Fibroblast of lung (primary cell): ENCODE measurements at places on chromosomes 5 and 9.

GRCh38 chr9:81823672-81824554, 104.3 kb upstream of the SPATA31D4 start:
- H3K36me3 ChIP-seq = no peaks in the 10 kb centered on the region
- no peak overlapping the region for H3K27ac ChIP-seq
- no peak for DNase-seq
- no peak overlapping the region for H3K4me3 ChIP-seq
- peaks cover 6% of the 10 kb centered on the region for H3K4me1 ChIP-seq
- H3K27me3 ChIP-seq = no peaks in the 10 kb centered on the region

DNA sequence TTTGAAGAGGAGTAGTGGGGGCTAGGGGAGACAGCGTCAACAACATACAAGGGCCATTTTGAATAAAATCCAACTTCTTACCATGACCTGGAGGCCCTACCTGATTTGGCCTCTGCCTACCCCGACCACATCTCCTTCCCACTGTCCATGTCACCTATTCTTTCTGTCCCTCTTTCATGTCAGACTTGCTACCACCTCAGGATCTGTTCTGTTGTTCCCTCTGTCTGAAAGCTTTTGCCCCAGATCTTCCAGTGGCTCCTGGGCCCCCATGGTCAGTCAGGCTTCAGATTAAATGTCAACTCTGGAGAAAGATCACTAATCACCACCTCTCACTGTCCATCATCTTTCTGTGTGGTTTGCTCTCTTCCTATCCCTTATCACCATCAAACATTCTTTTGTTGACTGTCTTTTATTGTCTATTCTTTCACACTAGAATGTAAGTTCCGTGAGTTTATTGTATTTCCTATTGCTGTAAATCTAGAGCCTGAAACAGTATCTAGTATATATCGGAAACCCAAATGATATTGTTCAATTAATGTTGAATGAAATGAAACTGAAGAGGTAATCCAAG, 31.2 kb upstream of the APC start:
- no peaks in the 10 kb centered on the region for H3K36me3 ChIP-seq
- H3K27me3 ChIP-seq = no peaks in the 10 kb centered on the region
- H3K4me1 ChIP-seq = peaks cover 3% of the 10 kb centered on the region
- no peak overlapping the region for H3K27ac ChIP-seq

DNA sequence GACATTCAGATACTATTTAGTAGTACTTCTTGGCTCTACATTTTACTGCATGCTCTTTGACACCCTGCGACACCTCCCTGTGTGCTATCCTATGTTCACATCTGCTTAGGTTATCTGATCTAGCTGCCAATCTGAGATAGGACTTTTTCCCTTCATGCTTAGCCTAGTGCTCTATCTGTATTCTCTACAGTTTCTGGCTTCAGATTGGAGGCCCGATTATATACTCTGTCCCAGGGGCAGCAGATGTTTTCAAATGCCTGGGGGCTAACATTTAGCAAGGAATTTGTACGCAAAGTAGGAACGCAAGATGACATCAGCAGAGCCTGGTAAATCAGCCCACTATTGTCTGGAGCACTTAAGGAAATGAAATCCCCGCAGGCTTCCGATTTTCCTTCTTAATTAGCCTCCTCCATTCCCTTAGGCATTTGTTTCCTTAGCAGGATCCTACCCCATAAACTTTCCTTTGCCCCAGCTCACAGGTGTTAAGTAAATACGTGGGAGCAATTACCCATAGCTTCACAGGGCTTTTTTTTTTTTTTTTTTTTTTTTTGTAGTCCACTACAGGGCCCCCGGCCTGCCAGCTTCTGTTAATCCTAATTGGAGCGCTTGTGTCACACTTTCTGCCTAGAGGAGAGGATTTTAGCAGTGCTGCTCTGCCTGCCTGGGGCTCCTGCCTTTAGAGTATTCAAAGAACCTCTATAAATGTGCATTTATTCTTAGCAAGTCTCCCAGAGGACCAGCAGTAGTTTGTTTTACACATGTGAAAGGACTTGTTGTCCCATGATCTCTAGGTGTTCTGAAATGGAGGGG, 61.1 kb upstream of the LPAR1 start:
- H3K4me1 ChIP-seq = peaks cover 4% of the 10 kb centered on the region
- no peak for DNase-seq
- H3K27me3 ChIP-seq = no peaks in the 10 kb centered on the region
- no peak overlapping the region for H3K4me3 ChIP-seq

GRCh38 chr9:114149765-114150340, 5.5 kb upstream of the COL27A1 start:
- no peak overlapping the region for H3K27ac ChIP-seq
- peaks cover 7% of the 10 kb centered on the region for H3K4me1 ChIP-seq

DNA sequence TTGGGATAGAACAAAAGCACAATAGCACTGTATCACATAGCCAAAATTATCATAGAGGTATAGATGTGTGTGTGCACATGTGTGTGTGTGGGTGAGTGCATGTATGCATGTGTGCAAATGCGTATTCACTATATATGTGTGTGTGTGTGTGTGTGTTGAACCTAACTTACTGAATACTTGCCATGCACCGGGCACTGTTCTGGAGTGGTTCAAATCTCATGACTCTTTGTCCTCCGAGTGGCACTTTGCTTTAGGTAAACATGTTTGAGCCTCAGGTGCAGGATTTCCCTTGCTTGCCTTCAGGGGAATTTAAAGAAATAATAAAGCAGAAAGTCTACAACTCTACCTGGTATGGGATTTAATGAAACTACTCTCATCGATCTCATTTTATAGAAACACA, 183.5 kb upstream of the GDNF start:
- H3K36me3 ChIP-seq = no peaks in the 10 kb centered on the region
- no peak overlapping the region for H3K4me3 ChIP-seq
- no peak overlapping the region for H3K27ac ChIP-seq
- H3K27me3 ChIP-seq = peaks cover 3% of the 10 kb centered on the region

DNA sequence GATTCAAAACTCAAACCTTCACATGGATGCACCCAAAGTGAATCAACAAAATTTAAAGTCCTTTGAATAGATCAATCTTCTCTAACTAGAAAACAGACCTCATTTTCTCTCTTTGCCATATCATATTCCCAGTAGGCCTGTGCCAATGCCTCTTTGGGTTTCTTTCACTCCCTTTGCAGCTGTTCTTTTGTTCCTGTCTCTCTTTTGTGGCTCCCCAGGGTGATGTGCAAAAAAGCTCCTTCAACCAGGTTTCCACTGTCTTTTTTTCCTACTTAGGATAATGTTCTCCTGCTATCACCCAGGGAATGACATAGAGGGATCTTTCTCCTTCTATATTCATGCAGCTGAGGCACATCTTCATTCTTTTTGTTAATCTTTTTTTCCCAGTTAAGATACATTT, 54.6 kb downstream of the MARCHF3 start:
- no peaks in the 10 kb centered on the region for H3K36me3 ChIP-seq
- peaks cover 6% of the 10 kb centered on the region for H3K4me1 ChIP-seq
- H3K4me3 ChIP-seq = no peak overlapping the region
- H3K27me3 ChIP-seq = no peaks in the 10 kb centered on the region
- no peak overlapping the region for H3K27ac ChIP-seq

GRCh38 chr9:133600739-133601138, 8.4 kb downstream of the FAM163B start:
- H3K27ac ChIP-seq = no peak overlapping the region
- H3K27me3 ChIP-seq = no peaks in the 10 kb centered on the region
- H3K36me3 ChIP-seq = no peaks in the 10 kb centered on the region
- H3K4me3 ChIP-seq = no peak overlapping the region

DNA sequence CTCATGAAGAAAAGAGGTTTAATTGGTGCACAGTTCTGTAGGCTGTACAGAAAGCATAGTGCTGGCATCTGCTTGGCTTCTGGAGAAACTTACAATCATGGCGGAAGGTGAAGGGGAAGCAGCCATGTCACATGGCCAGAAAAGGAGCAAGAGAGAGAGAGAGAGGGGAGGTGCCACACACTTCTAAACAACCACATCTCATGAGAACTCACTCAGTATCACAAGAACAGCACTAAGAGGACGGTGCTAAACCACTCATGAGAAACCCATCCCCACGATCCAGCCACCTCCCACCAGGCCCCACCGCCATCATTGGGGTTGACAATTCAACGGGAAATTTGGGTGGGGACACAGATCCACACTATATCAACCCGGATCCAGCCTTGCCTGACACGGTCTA, 28.8 kb upstream of the IER5L start:
- no peak for DNase-seq
- H3K4me3 ChIP-seq = no peak overlapping the region

- H3K4me3 ChIP-seq = no peak overlapping the region
- no peak overlapping the region for H3K27ac ChIP-seq
- no peaks in the 10 kb centered on the region for H3K27me3 ChIP-seq
- H3K36me3 ChIP-seq = peaks cover 2% of the 10 kb centered on the region
- no peak for DNase-seq
Measured at GRCh38 chr5:179119415-179120170, 59.4 kb downstream of the ZNF354C start.

- H3K4me1 ChIP-seq = no peaks in the 10 kb centered on the region
- H3K4me3 ChIP-seq = no peak overlapping the region
- no peaks in the 10 kb centered on the region for H3K36me3 ChIP-seq
- H3K27ac ChIP-seq = no peak overlapping the region
- no peaks in the 10 kb centered on the region for H3K27me3 ChIP-seq
Measured at GRCh38 chr5:159668556-159668955, 247.7 kb upstream of the ADRA1B start.

GRCh38 chr9:117936185-117937130, 232.3 kb downstream of the TLR4 start:
- no peaks in the 10 kb centered on the region for H3K27me3 ChIP-seq
- no peak for DNase-seq
- H3K27ac ChIP-seq = no peak overlapping the region
- no peaks in the 10 kb centered on the region for H3K4me1 ChIP-seq
- no peak overlapping the region for H3K4me3 ChIP-seq

DNA sequence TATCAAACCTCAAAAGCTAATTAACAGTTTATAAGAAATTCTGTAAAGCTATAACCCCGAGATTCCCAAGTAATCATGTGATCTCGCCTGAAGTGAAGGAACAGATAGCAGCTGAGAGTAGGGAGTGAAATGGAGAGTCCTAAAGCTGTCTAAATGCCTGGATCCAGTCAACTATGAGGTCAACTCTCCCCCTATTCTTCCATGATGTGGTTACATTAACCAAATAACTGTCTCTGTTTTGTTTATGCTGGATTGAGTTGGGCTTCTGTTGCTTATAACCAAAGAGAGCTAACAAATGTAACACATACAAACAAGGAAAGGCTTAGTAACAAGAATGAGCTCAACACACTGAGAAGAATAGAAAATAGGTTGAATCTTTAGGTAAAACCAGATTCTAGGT, 41.6 kb downstream of the GKAP1 start:
- H3K27me3 ChIP-seq = no peaks in the 10 kb centered on the region
- H3K4me3 ChIP-seq = no peak overlapping the region
- H3K27ac ChIP-seq = no peak overlapping the region
- no peaks in the 10 kb centered on the region for H3K36me3 ChIP-seq

DNA sequence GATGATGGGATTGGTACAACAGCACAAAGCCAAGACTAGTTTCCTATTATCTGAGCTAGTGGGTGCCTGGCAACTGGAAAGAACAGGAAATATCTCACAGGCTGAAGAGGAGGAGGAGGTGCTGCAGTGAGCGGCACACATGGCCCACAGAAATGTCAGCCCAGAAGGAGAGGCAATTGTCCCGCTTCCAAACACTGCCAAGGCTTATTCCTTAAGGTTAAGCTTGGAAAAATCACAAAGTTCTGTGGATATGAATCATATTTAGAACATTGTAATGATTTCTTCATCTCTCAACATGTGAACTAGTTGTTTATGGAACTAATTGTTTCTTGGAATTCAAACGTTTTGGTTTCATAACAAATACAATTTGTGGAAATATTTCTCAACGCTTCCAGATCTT, 1019.5 kb upstream of the SEMA6A start:
- H3K4me3 ChIP-seq = no peak overlapping the region
- H3K27me3 ChIP-seq = no peaks in the 10 kb centered on the region
- no peaks in the 10 kb centered on the region for H3K4me1 ChIP-seq
- no peaks in the 10 kb centered on the region for H3K36me3 ChIP-seq

DNA sequence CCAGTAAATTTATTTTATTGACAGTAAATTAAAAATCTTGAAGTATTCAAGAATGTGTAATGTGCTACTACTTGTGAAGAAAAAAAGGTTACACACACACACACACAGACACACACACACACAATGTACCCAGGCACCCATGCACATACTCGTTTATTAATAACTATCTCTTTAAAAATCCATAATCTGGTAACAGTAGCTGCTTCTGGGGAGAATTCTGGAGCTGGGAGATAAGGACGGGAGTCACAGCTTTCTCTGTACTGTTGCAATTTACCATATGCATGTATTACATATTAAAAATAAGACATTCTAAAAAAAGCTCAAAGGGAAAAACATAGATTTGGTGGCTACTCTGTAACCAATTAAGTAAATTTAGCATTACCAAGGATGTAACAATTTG, 7.9 kb upstream of the C1QTNF2 start:
- H3K4me3 ChIP-seq = no peak overlapping the region
- H3K4me1 ChIP-seq = no peaks in the 10 kb centered on the region
- DNase-seq = no peak
- H3K27me3 ChIP-seq = no peaks in the 10 kb centered on the region
- no peak overlapping the region for H3K27ac ChIP-seq

GRCh38 chr5:142918959-142919635, 148.9 kb downstream of the ARHGAP26 start:
- H3K4me1 ChIP-seq = peaks cover 4% of the 10 kb centered on the region
- H3K27me3 ChIP-seq = no peaks in the 10 kb centered on the region
- H3K27ac ChIP-seq = no peak overlapping the region
- no peak overlapping the region for H3K4me3 ChIP-seq
- no peaks in the 10 kb centered on the region for H3K36me3 ChIP-seq
- no peak for DNase-seq

- no peak overlapping the region for H3K27ac ChIP-seq
- H3K4me3 ChIP-seq = no peak overlapping the region
- H3K36me3 ChIP-seq = no peaks in the 10 kb centered on the region
- H3K27me3 ChIP-seq = no peaks in the 10 kb centered on the region
- no peaks in the 10 kb centered on the region for H3K4me1 ChIP-seq
Measured at GRCh38 chr5:54103871-54104270, 206.5 kb downstream of the ARL15 start.

- no peak overlapping the region for H3K27ac ChIP-seq
- no peaks in the 10 kb centered on the region for H3K27me3 ChIP-seq
- no peak overlapping the region for H3K4me3 ChIP-seq
- H3K4me1 ChIP-seq = no peaks in the 10 kb centered on the region
Measured at GRCh38 chr9:130606887-130607600, 27.7 kb downstream of the FUBP3 start.

- H3K27me3 ChIP-seq = no peaks in the 10 kb centered on the region
- H3K36me3 ChIP-seq = peaks cover 1% of the 10 kb centered on the region
- H3K4me3 ChIP-seq = peak overlapping the region; percentile 40
- peak; percentile 93 for DNase-seq
- peaks cover 28% of the 10 kb centered on the region for H3K4me1 ChIP-seq
- H3K27ac ChIP-seq = peak overlapping the region; percentile 89
Measured at GRCh38 chr5:10724781-10725507, 36.1 kb downstream of the DAP start.

GRCh38 chr5:139670369-139671095, 22.4 kb downstream of the CXXC5 start:
- H3K4me1 ChIP-seq = peaks cover 17% of the 10 kb centered on the region
- H3K4me3 ChIP-seq = no peak overlapping the region
- no peak overlapping the region for H3K27ac ChIP-seq
- H3K36me3 ChIP-seq = no peaks in the 10 kb centered on the region
- no peaks in the 10 kb centered on the region for H3K27me3 ChIP-seq

- no peaks in the 10 kb centered on the region for H3K4me1 ChIP-seq
- no peaks in the 10 kb centered on the region for H3K36me3 ChIP-seq
- H3K27ac ChIP-seq = no peak overlapping the region
- no peak for DNase-seq
- no peak overlapping the region for H3K4me3 ChIP-seq
Measured at GRCh38 chr5:116923344-116923743, 348.7 kb upstream of the SEMA6A start.

- H3K27ac ChIP-seq = no peak overlapping the region
- no peaks in the 10 kb centered on the region for H3K36me3 ChIP-seq
- DNase-seq = no peak
- no peak overlapping the region for H3K4me3 ChIP-seq
Measured at GRCh38 chr9:107989099-107989498, 499.5 kb upstream of the KLF4 start.
